ENCODE measurements at places on chromosomes 6 and 20.

DNA sequence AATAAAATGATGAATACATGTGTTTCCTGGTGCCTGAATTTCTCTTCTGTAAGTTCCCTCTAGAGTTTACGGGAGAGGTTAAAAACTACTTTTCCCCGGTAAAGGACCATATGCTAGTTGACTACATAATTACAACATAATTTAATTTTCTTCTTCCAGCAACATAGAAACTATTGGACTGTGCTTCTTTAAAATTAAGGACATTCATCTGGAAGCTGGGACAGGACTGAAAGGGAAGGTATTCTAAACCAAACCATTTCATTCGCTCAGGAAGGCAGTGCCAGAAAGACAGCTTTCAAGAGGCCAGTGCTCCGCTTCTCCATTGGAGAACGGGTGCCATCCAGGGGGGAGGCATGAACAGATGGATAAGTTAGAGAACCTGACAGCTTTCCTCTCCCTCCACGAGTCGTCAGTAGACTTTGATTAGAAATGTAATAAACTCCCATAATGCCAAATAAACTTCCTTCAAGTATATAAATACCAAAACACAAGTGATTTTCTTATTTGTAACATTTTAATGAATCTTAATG is 458.0 kb upstream of the SOX4 start:
- no peak for DNase-seq

DNA sequence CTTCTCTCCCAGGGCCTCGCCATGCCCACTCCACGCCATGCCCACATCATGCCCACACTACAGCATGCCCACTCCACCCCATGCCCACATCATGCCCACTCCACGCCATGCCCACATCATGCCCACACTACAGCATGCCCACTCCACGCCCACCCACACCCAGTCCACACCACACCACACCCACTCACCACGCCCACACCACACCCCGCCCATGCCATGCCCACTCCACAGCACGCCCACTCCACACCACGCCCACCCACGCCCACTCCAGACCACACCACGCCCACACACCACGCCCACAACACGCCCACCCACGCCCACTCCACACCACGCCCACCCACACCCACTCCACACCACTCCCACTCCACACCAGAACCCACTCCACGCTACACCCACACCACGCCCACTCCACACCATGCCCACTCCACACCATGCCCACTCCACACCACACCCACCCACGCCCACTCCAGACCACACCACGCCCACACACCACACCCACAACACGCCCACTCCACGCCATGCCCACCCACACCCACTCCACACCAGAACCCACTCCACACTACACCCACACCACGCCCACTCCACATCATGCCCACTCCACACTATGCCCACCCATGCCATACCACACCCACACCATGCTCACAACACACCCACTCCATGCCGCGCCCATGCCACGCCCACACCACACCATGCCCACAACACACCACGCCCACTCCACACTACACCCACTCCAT is 88.6 kb downstream of the ERMARD start:
- DNase-seq: no peak

DNA sequence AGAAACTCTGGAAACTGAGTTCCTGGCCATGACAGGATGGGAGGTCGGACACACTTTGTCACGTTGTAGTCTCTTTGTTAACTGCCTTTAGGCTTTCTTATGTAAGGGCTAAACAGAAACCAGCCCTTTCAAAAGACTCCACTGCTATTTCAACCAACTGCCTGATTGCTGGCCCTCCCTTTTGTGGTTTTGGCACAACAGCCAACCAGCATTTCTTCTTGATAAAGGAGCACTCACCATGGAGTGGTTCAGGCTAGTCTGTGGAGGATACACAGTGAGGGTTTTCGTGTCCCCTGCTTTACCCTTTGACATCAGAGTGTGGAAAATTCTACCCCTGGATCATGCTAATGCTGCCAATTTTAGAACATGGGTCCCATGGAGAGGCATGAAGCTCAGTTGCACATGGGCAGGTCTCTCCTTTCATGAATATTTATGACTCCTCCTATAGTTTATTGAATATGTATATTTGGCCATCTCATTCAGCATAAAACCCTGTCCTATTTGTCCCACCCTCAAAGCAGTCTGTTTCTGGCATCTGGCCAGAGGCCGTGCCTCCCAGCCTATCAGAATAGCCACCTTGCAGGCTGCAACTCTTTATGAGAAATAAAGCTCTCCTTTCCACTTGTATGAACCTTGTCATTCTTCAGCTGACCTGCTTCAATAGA is 148.3 kb downstream of the HS3ST5 start:
- no peak for DNase-seq

DNA sequence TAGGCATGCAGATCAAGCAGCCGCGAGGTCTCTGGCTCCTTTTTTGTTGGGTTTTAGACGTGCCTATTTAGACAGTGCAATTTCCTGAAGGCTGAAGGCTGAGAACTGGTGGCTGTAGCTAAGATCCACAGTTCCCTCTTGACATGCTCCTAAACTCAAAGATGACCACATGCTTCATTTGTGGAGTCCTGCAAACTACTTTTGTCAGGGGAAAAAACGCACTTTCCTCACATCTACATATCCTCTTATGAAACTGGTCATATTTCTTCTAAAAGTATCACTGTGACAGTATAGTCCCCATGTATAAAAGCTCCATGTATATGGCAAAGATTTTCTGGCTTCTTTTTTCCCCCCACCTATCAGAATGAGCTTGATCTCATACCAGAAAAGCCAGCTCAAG is 30.7 kb downstream of the LYRM4 start:
- no peak for DNase-seq

DNA sequence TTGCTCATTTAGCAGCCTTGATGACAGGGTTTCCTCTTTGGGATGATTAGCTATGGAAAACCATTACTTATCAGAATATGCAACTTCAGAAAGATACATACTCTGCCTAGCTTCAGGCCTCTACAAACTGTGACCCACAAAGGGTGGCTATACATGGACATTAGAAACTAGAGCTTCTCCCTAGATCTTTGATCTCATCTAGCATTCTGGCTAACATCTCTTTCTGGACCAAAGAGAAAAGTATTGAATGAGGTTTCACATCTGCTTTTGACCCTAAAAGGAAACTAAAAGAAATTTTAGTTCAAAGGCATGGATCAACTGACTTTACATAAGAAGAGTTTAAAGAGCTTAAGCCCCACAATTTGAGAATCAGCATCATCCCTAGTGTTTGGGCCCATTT is 12.4 kb upstream of the HMGN3 start:
- no peak for DNase-seq

GRCh38 chr20:45771182-45771759 is 20.4 kb downstream of the WFDC3 start:
- peak; percentile 62 for DNase-seq

DNA sequence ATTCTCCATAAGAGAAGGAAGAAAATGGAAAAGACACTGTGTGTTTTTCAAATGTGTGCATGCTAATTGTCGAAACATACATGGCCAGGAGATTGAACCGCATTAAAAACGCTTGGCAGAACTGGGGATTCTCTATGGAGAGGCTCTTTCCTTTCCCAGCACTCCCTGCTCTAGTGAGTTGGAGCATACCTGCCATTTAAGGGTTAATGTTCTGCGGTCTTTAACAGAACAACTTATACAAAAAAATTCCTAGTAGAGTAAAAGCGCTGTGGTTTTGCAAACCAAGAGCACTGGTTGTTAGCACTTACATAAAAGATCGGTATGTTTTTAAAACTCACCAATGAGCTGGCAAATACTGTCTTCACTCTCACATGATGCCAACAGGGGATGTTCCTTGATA is 1.5 kb downstream of the TAGAP start:
- DNase-seq: no peak

DNA sequence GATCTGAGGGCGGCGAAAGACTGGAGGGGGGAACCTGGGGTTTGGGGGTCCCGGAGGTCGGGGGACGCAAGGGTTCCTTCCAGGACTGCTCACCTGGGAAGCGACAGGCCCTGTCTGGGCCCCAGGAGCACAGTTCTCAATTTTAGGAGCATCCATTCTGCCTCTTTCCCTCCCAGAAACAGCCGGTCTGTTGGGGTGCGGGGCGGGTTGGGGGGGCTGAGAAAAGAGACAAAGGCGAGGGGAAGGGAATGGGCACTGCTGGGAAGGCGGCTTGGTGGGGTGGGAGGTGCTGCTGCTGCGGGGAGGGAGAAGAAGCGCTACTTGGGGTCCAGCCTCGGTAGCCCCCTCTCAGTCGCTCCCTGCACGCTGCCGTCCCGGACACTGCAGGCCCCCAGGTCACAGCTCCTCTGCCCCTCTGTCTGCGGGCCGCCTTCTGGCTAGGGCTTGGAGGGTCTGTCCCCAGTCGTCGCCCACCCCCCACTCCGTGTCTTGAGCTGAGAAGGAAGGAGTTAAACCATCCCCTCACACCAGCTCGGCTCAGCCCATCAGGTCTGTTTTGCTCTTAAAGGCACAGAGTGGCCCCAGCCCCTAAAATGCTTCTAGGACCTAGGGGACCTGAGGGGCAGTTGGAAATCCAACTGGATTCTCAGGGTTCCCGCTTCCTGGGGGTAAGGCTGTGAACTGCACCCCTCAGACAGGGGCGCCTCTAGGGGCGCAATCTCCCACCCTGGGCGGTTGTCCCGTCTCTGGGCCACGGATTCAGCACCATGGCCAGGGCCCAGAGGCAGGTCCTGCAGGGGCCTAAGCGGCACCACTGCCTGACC is 690 bp downstream of the GDAP1L1 start:
- no peak for DNase-seq

GRCh38 chr6:90681863-90682262 is 95.0 kb upstream of the MAP3K7 start:
- no peak for DNase-seq

GRCh38 chr20:44057698-44058675 is 129.0 kb downstream of the JPH2 start:
- peak; percentile 71 for DNase-seq

DNA sequence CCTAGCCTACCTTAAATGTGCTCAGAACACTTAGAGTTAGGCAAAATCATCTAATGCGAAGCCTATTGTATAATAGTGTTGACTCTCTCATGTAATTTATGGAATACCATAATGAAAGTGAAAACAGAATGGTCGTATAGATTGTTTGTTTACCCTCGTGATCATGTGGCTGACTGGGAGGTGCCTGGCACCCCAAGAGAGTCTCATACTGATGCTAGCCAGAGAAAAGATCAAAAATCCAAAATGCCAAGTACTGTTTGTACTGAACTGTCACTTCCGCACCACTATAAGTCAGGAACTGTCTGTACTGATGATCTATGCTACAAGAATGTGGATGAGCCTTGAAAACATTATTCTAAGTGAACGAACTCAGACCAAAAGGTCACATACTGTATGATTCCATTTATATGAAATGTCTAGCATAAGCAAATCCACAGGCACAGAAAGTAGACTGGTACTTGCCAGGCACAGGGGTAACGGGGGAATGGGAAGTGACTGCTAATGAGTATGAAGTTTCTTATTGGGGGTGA is 22.4 kb downstream of the ZMYND8 start:
- DNase-seq: peak; percentile 98

- no peak for DNase-seq
Measured at GRCh38 chr6:1136827-1137226, 175.1 kb upstream of the FOXQ1 start.
